ENCODE measurements at places on chromosomes 13 and 19.

DNA sequence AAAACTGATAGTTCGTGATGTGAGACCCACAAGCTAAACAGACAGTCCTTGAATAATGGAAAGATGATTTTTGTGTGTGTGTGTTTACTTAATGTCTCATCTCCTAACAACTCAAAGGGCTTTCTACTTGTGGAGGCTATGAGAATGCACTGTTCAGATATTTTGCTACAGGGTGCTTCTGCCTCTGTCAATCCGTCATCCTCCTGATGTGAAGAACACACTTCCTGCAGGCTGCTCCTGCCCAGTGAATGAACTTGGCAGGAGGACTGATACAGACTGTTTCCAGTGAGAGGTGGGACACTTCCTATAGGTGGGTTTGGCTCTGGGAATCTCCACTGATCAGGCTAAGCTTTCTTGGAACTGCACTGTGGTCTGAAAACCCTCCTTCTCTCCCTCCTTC, 168.4 kb upstream of the STARD13 start:
- DNase-seq: no peak

- no peak for DNase-seq
These were observed 747 bp upstream of the CACTIN start for GRCh38 chr19:3627351-3627723.

DNA sequence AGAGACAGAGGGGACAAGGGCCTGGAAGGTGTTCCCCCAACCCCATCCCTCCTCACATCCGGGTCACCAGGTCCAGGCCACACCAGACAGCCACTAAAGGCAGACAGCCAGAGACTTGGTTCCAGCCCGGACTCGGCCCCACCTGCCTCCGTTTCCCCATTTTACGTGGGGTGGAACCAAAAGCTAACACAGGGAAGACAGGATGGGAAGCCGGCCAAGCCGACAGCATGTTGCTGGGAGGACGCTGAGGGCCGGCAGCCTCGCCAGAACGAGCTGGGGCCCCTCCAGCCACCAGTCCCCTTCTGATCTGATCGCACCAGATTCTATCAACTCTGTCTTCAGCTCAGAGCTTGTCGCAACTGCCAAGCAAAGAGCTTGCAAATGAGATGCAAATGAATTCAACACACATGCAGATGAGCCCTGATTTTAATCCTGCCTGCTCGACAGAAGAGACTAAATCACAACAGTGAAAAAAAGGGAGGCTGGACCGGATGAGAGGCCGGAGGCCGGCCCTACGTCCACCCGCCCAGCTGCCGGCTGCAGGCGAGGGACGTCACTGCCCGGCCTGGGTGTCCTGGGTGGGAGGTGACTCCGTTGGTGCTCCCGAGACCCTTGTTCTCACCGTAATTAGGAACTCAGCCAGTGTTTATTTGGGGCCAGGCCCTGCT, 17.5 kb upstream of the SHC2 start:
- DNase-seq: no peak

DNA sequence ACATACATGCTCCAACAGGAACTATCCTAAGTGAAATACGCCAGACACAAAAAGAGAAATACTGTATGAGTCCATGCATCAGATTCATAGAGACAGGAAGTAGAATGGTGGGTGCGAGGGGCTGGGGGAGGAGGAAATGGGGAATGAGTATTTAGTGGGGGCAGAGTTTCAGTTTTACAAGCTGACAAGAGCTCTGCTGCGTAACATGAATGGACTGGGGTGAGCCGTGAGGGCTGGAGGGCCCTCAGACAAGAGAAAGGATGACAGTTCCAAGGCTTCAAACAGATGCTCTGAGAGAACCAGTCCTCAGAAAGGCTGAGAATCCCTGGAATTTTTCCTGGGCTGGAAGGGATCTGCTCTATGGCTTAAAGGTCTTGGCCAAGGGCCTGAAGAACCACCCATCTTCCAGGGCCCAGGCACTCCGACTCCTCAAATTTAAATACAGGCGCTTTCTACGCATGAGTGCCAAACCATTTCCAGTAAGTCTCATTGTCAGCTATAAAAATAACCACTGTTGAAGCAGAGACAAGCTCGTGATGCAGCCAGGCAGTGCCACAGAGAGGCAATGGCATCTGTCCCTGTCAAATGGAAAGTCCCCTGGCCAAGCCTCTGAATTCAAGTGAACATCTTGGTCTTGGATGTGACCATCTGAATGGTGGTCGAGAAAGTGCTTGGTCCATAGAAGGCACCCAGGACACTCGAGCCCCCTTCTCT, 17.5 kb downstream of the KLF2 start:
- DNase-seq: peak; percentile 81

DNA sequence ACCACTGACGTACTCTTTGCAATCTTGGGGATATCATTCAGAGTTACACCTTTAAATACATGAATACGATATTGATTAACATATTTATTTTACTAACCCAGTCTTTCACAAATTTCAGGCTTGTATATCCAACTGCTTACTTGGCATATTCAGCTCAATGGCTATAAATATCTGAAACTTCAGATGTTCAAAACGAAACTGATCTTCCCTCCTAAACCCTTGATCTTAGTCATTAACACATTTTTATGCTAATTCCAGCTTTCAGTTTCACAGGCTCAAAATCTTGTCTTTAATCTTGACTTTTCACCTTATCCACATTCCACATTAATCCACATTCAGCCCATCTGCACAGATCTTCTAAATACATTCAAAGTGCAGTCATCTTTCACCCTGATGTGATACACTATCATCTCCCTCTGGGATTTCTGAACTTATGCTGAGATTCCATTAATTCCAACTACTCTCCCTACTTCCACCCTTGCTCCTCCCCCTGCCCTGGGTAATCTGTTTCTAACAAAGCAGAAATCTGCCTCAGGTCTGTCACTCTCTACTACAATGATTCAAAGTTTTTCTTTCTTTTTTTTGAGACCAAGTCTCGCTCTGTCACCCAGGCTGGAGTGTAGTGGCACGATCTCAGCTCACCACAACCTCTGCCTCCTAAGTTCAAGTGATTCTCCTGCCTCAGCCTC, 387.2 kb downstream of the GPC5 start:
- DNase-seq: no peak

- no peak for DNase-seq
These were observed 167.6 kb downstream of the DCT start for GRCh38 chr13:94311893-94312292.

- no peak for DNase-seq
These were observed 20.5 kb downstream of the DYRK1B start for GRCh38 chr19:39813264-39813993.

DNA sequence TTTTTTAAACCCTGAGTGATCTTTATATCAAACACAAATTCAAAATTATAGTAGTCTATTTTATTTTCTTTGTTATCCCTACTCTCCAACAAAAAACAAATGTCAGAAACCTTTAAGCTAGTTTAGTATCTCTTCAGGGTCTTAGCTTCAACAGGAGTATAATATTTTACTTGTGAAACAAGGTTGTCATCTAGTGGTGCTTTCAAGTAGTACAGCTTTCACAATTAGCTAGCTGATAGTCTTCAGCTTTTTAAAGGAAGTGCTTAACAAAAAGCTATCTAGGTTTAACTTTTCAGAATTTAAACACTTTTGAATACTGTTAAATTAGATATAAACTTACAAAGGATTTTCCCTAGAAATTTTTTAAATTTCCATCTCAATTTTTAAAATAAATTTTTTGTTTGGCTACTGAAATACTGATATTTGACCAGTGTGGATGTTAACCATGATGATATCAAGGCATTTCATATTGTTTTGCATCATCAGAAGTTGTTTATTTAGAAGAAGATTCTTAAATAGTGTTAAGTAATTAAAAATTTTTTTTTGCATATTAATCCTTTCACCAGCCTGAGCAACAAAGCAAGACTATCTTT, 34.2 kb downstream of the TDRD3 start:
- no peak for DNase-seq

GRCh38 chr13:33722216-33722915, 95.6 kb upstream of the RFC3 start:
- DNase-seq: peak; percentile 18

DNA sequence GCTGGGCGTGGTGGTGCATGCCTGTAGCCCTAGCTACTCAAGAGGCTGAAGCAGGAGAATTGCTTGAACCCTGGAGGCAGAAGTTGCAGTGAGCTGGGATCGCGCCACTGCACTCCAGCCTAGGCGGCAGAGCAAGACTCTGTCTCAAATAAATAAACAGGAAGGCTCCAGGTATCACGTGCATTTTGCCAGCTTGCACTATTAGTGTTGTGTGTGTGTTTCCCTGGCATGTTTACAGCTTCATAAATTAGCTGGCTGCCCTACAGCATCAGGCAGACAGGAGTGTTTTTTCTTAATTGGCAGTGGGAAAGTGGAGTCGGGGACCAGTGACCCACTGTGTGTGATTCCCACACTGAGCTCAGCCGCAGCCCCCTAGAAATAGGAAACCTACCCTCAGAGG, 32.6 kb downstream of the SHISA2 start:
- DNase-seq: no peak

GRCh38 chr13:80296638-80297037, 44.3 kb downstream of the SPRY2 start:
- no peak for DNase-seq

GRCh38 chr19:54339646-54340358, 840 bp upstream of the LILRA4 start:
- peak; percentile 9 for DNase-seq

DNA sequence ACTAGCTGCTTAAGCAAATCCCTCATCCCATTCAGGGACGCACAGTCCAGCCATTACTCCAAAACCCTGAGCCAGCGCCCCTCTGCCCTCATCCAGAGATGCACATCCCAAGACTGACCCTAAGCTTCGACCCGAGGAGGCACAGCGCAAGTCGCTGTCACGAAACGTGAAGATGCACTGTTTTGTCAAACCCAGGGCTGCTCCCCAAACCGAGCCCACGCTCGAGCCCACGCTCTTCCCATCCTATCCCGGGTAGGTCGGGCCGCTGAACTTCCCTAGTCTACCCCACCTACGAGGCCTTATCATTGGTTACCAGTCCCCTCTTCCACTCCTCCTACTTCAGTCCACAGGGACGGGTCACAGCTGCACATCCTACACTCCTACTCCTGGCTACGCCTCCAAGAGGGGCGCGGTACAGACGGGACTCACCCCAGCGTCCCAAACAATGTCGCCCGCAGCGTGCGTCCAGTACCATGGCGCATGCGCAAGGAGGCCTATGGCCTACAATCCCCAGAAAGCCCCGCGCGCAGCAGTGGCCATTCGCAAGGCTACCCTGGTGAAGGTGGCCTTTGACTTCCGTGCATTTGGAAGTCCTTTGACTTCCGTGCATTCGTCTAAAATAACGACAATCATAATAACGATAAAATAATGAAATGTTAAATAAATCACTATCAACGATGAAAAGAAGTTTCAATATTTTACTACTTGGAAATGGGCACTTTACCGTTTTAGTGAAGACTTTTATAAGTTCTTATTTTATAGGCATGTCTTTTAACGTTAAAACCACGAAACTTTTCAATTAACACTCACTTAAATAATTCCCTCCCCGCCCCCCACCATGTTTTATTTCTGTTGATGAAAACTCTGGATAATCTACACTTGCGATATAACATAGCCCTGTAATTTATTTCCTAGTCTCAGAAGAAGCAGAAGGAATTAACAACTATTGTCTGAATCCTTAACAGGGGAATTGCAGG, at the start of gene ZNF285:
Gene ZNF285, minus strand, starts transcription at position 470 of the 977 bp plus-strand sequence. CDS start 4,395 bp downstream, outside the sequence.
- peak; percentile 80 for DNase-seq

DNA sequence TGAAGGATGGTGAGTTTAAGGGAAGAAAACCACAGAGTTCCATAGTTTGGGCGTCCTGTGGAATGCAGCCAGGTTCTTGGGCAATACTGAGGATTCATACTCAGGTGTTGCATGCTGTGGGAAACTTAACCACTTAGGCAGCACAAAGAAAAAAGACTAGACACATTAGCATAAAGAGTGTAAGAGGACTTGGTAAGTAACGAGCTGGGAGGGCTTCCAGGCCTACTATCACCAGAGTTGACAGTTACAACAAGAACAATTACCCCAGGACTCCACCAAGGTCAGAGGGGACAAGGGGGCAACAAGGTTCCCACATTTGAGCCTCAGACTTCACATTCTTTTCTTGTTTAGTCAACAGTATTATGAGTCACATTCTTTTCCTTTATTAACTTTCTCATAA, 33.2 kb downstream of the KCTD12 start:
- no peak for DNase-seq

GRCh38 chr19:16335226-16335625, 10.6 kb downstream of the KLF2 start:
- peak; percentile 67 for DNase-seq

DNA sequence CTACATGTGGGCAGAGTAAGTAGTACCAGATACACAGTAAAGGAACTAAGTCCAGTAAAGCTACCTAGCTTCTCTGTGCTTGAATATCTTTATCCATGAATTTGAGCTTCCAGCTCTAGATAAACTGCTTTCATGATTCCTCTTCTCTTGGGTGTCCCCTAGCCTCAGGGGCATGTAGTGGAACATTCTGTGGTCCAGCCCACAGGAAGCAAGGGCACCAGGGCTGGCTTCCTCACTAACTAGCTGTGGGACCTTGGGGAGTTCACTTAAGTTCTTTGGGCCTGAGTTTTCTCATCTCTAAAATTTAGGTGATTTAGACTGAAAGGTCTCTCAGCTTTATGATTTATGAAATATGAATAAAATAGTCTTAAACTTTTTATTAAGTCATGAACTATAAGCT, 185.7 kb downstream of the KATNAL1 start:
- DNase-seq: no peak

DNA sequence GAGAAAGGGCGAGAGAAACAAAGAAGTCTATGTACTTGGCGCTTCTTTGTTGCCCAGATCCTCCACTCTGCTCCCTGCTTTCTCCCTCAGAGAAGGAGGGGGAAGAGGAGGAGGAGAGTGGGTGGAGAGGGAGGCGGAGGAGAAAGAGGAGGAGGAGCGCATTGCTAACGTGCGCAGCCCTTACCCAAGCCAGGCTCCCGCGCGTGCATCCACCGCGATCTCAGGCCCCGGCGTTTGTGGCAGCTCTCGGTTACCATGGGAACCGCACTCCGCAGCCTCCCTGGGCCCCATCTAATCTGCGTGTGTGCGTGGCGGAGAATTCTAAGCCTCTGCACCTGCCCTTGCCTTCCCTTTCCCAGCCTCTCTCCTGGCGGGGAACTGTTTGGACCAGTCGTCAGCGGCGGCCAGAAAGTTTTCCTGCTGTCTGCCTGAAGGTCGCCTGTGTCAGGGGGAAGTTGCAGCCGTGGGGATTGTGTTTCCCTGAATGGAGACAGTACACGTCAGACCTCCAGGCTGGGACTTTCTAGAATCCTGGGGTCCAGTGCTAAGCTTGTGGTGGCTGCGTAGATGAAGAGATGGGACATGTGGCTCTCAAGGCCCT, at the start of gene ERICH6B:
Gene ERICH6B, minus strand, starts transcription at position 239 of the 601 bp plus-strand sequence. CDS start 18,734 bp downstream, outside the sequence.
- no peak for DNase-seq

GRCh38 chr19:31254611-31255010, 94.6 kb downstream of the TSHZ3 start:
- no peak for DNase-seq

- DNase-seq: no peak
These were observed 11.4 kb upstream of the CRTC1 start for GRCh38 chr19:18672044-18672451.

GRCh38 chr19:32676895-32677359, 1.3 kb downstream of the RGS9BP start:
- no peak for DNase-seq

- no peak for DNase-seq
These were observed 66.4 kb downstream of the DCT start for GRCh38 chr13:94412870-94413597.

Data from CD4-positive, alpha-beta T cell treated with Interferon alpha-2 for 1 hour (primary cell).